ENCODE measurements at places on chromosomes 11 and 22. TPM values are rescaled to one million over a fixed set of nuclear protein-coding genes. Genes with fewer than 3 reads are reported as not detected.

The LDHAL6A gene
- 0.15 TPM for total RNA-seq

The TMPRSS6 gene
- 0.73 TPM for total RNA-seq

The HTR3B gene
- total RNA-seq: not detected

The TRPC6 gene
- not detected for total RNA-seq

GRCh38 chr11:72871119-72871518 lies 56.9 kb downstream of the ATG16L2 start:
- H3K4me1 ChIP-seq: peaks cover 16% of the 10 kb centered on the region
- no peak overlapping the region for H3K27ac ChIP-seq
- H3K36me3 ChIP-seq: peaks cover 28% of the 10 kb centered on the region
- no peak overlapping the region for H3K4me3 ChIP-seq
- no peak for DNase-seq
- H3K27me3 ChIP-seq: no peaks in the 10 kb centered on the region

DNA sequence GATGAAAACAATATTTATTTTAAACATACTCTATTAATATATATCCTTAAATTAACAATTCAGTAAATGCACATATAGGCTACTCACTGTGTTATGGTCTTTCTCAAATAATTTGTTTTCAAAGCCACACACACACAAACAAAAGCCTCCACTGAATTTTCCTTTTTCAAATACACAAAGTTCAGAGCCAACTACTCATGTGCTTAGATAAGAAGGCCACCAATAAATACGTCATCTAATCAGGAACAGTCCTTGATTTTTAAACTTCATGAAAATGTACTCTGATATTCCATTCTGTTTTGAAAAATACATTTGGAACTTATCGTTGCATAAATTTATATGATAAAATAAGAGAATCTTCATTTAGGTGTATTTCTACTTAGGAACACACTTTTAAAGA lies 26.0 kb downstream of the KBTBD3 start:
- no peak for DNase-seq
- H3K27me3 ChIP-seq: peaks cover 5% of the 10 kb centered on the region
- no peak overlapping the region for H3K4me3 ChIP-seq
- no peaks in the 10 kb centered on the region for H3K36me3 ChIP-seq
- H3K27ac ChIP-seq: no peak overlapping the region

GRCh38 chr22:29308148-29308790 lies 1.8 kb downstream of the GAS2L1 start:
- peaks cover 37% of the 10 kb centered on the region for H3K4me1 ChIP-seq
- peaks cover 33% of the 10 kb centered on the region for H3K27me3 ChIP-seq
- H3K36me3 ChIP-seq: no peaks in the 10 kb centered on the region
- H3K27ac ChIP-seq: peak overlapping the region; percentile 72

- no peak for DNase-seq
- no peaks in the 10 kb centered on the region for H3K27me3 ChIP-seq
- peaks cover 2% of the 10 kb centered on the region for H3K4me1 ChIP-seq
- H3K4me3 ChIP-seq: no peak overlapping the region
Measured at GRCh38 chr11:64909653-64910343, 7.2 kb downstream of the ATG2A start.

DNA sequence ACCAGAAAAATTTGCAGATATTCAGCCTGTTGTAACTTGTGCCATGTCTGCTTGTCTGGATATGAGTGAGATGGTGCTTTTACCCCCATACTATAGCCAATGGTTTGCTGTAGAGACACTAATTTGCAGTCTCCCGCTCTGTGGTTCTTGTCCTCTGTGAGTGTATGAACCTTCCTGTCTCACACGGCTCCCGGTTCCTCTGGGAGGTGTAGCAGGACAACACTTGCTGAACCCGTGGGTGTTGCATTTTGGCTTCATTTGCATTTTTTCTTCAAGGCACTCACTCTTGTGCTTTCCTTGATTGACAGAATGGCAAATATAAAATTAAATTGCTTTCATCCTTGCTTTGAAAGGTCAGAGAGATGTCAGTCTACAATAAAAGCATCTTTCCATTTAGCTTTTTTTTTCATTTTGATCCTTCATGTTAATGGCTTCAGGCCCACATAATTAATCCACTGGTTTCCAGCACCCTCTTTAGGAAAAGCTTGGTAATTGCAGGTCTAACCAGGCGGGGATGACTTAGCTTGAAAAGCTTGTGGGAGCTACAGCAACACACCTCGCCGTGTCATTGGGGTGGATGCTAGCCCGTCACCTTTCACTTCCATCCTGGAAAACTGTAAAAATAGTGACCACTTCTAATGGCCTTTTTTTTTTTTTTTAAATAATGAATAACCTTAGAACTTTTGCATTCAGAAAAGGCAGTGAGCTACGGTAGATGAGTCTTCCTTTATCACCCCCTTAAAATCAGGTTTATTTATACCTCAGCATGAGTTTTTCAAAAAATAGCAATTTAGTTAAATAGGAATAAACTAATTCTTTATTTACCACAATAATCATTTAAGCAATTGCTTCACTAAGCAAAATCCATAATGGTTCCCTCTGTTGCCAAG lies 27.4 kb upstream of the ST14 start:
- H3K27ac ChIP-seq: no peak overlapping the region
- no peaks in the 10 kb centered on the region for H3K36me3 ChIP-seq
- no peak overlapping the region for H3K4me3 ChIP-seq
- DNase-seq: peak; percentile 66
- H3K27me3 ChIP-seq: no peaks in the 10 kb centered on the region

GRCh38 chr11:59062602-59063529 lies 23.2 kb upstream of the GLYATL1B start:
- H3K27me3 ChIP-seq: peaks cover 49% of the 10 kb centered on the region
- DNase-seq: no peak
- H3K36me3 ChIP-seq: no peaks in the 10 kb centered on the region
- no peak overlapping the region for H3K27ac ChIP-seq
- H3K4me3 ChIP-seq: no peak overlapping the region
- peaks cover 9% of the 10 kb centered on the region for H3K4me1 ChIP-seq

Data from activated CD4-positive, alpha-beta T cell treated with anti-CD3 and anti-CD28 coated beads, Interleukin-2, amount 10 ng/mL, durations not matched to agents 7 days and 5 days (primary cell).